ENCODE measurements at places on chromosomes 4 and X. TPM values are rescaled to one million over a fixed set of nuclear protein-coding genes. Genes with fewer than 3 reads are reported as not detected.

Gene CXCL3
- total RNA-seq, result 3.2 TPM

Gene GYPE
- total RNA-seq, result 3.1 TPM

Gene AVPR2
- 0.24 TPM for total RNA-seq

DNA sequence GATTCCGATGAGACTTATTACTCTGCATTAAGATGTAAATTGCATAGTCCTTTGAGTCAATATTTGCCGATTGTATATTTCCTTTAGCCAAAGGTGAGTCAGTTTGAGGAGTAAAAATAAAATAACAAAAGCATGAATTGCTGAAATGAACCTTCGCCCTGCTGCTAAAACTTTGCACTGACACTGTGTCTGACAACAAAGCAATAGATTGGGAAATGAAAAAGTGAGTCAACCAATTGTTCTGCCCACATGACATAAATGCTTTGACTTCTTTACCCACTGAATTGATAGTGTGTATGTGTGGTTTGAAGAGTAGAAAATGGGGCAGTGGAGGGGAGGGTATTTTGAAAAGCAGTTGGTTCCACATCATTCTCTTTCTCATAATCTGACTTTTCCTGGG, 88.4 kb upstream of the AFF2 start:
- no peaks in the 10 kb centered on the region for H3K27me3 ChIP-seq
- no peaks in the 10 kb centered on the region for H3K36me3 ChIP-seq
- no peak overlapping the region for H3K4me3 ChIP-seq
- no peak for DNase-seq

- no peaks in the 10 kb centered on the region for H3K4me1 ChIP-seq
- H3K36me3 ChIP-seq, result no peaks in the 10 kb centered on the region
- no peaks in the 10 kb centered on the region for H3K27me3 ChIP-seq
Observed at GRCh38 chr4:81565142-81565870, 93.6 kb upstream of the RASGEF1B start.

DNA sequence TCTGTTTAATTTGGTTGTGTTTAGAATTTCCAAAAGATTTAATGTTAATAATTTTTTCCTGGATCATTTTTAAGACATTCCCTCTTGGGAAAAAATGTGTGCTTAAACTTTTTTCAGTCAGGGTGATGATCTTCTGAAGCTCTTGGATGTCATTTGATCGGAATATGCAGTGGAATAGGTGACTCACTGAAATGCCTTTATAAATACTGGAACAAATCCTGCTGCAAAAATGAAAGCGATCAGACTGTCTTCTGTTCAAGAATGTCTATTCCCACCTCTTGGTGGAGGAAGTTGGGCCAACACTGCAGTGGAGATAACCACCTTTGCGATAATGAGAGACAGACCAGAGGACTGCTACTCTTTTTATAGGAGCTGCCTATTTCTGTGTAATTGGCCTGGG, 46.7 kb downstream of the LARP1B start:
- H3K4me1 ChIP-seq, result no peaks in the 10 kb centered on the region
- H3K27ac ChIP-seq, result no peak overlapping the region
- H3K36me3 ChIP-seq, result peaks cover 7% of the 10 kb centered on the region
- no peaks in the 10 kb centered on the region for H3K27me3 ChIP-seq
- no peak for DNase-seq

GRCh38 chr4:71732706-71733105, 51.2 kb downstream of the GC start:
- H3K4me1 ChIP-seq, result no peaks in the 10 kb centered on the region
- no peaks in the 10 kb centered on the region for H3K27me3 ChIP-seq
- H3K4me3 ChIP-seq, result no peak overlapping the region
- no peak overlapping the region for H3K27ac ChIP-seq

- H3K4me1 ChIP-seq, result no peaks in the 10 kb centered on the region
- no peaks in the 10 kb centered on the region for H3K36me3 ChIP-seq
- H3K27me3 ChIP-seq, result no peaks in the 10 kb centered on the region
- no peak overlapping the region for H3K4me3 ChIP-seq
- H3K27ac ChIP-seq, result no peak overlapping the region
Observed at GRCh38 chrX:68640661-68641060, 6.8 kb upstream of the STARD8 start.

- no peak for DNase-seq
- H3K36me3 ChIP-seq, result no peaks in the 10 kb centered on the region
- H3K27ac ChIP-seq, result no peak overlapping the region
- H3K27me3 ChIP-seq, result no peaks in the 10 kb centered on the region
- no peaks in the 10 kb centered on the region for H3K4me1 ChIP-seq
Observed at GRCh38 chr4:4704267-4704666, 155.2 kb upstream of the MSX1 start.

DNA sequence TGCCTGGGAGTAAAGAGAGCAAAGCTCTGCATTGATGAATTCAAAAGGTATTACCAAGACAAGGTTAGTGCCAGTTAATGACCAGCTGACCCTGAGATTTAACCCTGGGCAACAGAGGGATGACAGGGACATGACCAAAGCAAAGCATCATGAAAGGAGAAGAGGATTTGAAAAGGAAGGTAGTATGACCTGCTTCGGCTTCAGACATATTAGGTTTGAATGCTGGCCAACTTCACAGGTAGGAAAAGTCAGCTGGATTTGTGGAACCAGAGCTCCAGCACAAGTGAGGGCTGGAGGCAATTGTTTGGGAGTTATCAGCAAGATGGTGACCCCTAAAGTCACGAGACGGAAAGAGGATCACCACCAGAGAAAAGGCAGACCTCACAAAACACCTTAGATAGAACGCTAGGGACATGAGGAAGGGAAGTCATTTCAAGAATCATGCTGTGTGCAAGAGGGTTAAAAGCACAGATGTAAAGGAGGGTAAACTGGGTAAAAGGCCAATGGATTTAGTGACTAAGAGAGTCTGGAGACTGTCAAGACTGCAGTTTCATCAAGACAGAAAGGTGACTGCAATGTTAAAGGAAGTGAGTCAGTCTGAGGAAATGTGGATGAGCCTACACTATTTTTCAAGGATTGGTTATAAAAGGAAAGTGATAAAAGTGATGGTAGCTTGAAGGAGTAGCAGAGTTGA, 45.6 kb downstream of the SH3RF1 start:
- no peaks in the 10 kb centered on the region for H3K36me3 ChIP-seq
- H3K4me3 ChIP-seq, result no peak overlapping the region
- H3K4me1 ChIP-seq, result no peaks in the 10 kb centered on the region
- H3K27me3 ChIP-seq, result no peaks in the 10 kb centered on the region
- no peak for DNase-seq

Gene NAA11
- total RNA-seq, result not detected

DNA sequence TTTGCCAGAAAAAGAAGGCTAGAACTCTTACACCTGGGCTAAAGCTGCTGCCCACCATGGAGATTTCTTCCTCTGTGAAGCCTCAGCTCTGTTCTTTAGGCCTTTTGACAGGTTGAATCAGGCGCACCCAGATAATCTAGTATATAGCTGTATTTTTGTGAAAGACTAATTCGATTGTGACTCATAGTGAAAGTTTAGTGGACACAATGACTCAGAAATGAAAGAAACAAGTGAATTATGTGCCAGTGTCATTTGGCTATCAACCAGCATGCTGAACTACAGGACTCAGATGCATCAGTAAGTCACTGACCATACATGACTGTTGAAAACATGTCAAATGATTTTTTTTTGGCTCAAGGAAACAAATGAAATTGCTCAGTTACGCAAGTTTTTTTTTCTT, 425.4 kb downstream of the SLITRK2 start:
- H3K27me3 ChIP-seq, result no peaks in the 10 kb centered on the region
- H3K4me3 ChIP-seq, result no peak overlapping the region
- no peaks in the 10 kb centered on the region for H3K4me1 ChIP-seq
- no peak overlapping the region for H3K27ac ChIP-seq
- H3K36me3 ChIP-seq, result no peaks in the 10 kb centered on the region
- DNase-seq, result no peak

DNA sequence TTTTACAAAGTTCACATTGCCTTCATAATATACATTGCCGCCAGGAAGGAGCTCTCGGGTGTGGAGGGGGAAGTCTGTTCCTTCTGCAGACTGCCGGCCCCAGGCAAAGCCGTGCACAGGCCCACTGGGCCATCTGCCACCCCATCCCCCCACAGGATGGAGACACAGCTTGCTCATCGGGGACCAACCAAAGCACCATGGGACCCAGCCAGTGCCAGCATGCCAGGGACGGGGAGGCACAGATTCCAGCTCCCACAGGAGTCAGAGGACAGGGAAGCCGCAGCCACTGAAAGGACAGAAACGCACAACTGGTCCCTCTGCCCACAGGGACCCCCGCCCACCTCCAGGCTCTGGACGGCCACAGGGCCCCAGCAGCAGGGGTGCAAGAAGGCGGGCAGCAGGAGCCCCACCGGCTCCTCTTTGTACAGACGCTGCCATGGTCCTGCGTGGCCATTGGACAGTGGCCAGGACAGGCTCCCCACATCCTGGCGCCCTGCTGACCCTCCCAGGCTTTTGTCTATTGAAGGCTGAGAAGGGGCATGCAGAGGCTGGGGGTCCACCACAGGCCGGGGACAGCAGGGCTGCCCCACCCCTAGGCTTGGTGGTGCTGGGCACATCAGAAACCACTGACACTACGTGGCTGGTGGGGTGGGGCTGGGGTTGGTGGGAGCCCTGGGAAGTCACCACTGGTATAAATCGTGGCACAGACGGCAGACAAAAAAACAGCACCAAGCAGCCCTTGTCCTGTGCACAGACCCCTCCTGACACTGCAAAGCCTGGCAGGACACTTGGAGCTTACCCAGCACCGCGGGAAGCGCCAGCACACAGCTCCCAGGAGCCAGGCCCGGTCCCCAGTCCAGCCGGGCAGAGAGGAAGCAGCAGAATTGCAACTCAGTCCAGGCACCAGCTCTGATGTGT, 89.0 kb downstream of the FAM53A start:
- H3K4me1 ChIP-seq, result no peaks in the 10 kb centered on the region
- H3K36me3 ChIP-seq, result no peaks in the 10 kb centered on the region
- no peak overlapping the region for H3K4me3 ChIP-seq
- H3K27ac ChIP-seq, result no peak overlapping the region
- H3K27me3 ChIP-seq, result no peaks in the 10 kb centered on the region

Gene IL1RAPL1
- 0.33 TPM for total RNA-seq

- peak overlapping the region; percentile 50 for H3K4me3 ChIP-seq
- H3K27me3 ChIP-seq, result peaks cover 54% of the 10 kb centered on the region
- no peak for DNase-seq
- H3K36me3 ChIP-seq, result no peaks in the 10 kb centered on the region
- H3K4me1 ChIP-seq, result peaks cover 18% of the 10 kb centered on the region
- H3K27ac ChIP-seq, result no peak overlapping the region
Observed at GRCh38 chr4:183905593-183906488, 734 bp downstream of the STOX2 start.

DNA sequence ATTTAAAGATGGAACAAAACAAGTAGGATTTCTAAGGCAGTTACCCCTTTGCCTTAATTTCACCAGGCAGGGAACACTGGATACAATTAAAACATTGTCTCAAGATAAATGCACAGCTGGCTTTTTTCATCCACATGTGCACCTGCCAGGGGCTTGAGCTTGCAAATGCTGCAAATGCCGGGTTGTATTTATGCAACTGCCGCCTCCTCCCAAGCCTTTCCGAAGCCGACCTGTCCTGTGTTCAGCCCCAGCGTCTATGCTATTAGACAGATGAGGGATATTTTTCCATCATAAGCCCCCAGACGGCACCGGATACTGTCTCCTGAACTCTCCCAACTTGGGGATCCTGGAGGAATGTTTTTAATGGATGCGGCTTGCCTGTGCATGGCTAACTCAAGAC, 251.6 kb downstream of the CRLF2 start:
- no peak for DNase-seq
- no peak overlapping the region for H3K27ac ChIP-seq
- H3K4me3 ChIP-seq, result no peak overlapping the region
- H3K36me3 ChIP-seq, result no peaks in the 10 kb centered on the region

DNA sequence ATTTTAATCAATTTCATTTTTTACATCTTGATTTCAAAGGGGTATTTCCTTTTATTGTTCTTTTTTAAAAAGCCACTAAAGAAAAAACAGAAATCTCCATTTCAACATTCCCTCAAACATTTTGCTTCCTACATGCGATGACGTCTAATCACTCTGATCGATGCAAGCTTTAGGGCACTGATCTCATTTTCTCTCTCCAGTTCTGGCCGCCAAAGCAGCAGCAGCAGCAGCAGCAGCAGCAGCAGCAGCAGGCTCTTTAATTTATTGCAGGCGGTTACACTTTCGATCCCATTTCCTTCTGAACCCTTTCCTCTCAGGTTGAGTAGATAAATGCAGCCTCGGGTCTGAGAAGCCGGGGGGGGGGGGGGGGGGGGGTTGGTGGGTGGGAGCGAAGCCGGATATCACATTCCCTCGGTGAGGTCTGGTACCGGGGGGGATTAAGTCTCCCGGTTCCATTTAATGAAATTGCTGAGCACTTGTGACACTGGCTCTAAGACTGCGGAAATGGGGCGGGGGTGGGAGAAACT, 3.4 kb upstream of the PCDH7 start:
- no peaks in the 10 kb centered on the region for H3K36me3 ChIP-seq
- H3K4me1 ChIP-seq, result no peaks in the 10 kb centered on the region
- DNase-seq, result no peak
- peaks cover 44% of the 10 kb centered on the region for H3K27me3 ChIP-seq
- peak overlapping the region; percentile 31 for H3K4me3 ChIP-seq
- no peak overlapping the region for H3K27ac ChIP-seq

DNA sequence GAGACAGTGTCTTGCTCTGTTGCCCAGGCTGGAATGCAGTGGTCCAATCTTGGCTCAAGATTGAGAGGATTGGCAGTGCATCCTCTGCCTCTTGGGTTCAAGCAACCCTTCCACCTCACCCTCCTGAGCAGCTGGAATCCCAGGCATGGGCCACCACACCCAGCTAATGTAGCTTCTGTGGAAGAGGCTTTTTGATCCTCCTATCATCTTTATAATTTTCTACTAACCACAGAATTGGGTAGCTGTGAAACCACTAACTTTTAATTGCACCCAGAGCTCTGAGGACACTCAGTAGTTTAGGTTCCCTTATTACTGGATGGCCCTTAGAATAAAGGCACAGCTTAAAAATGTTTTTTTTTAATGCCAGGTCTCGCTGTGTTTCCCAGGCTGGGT, 8.9 kb upstream of the AGA start:
- H3K4me3 ChIP-seq, result no peak overlapping the region
- H3K4me1 ChIP-seq, result no peaks in the 10 kb centered on the region

DNA sequence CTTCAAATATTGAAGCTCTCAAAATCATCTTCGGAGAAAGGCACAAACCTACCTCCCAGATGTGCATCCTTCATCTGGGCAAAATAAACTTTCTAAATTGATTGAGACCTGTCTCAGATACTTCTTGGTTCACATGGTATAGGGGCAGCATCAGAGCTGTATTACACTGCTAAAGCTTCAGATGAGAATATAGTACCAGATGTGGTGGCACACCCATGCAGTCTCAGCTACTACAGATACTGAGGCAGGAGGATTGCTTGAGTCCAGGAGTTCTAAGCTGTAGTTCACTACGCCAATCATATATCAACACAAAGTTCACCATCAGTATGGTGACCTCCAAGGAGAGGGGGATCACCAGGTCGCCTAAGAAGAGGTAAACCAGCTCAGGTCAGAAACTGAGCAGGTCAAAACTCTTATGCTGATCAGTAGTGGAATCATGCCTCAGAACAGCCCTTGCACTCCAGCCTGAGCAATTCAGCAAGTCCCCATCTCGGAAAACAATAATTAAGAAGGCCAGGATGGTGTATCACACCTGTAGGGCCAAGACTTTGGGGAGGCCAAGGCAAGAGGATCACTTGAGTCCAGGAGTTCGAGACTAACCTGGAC, 22.0 kb downstream of the ELF2 start:
- DNase-seq, result no peak
- H3K4me3 ChIP-seq, result no peak overlapping the region
- peaks cover 5% of the 10 kb centered on the region for H3K4me1 ChIP-seq
- H3K36me3 ChIP-seq, result no peaks in the 10 kb centered on the region
- H3K27me3 ChIP-seq, result no peaks in the 10 kb centered on the region
- H3K27ac ChIP-seq, result no peak overlapping the region

Gene NIPAL1
- total RNA-seq, result 0.47 TPM

- H3K27ac ChIP-seq, result no peak overlapping the region
- H3K4me3 ChIP-seq, result no peak overlapping the region
- peaks cover 19% of the 10 kb centered on the region for H3K4me1 ChIP-seq
- no peaks in the 10 kb centered on the region for H3K36me3 ChIP-seq
Observed at GRCh38 chr4:173507471-173508385, 22.3 kb downstream of the HAND2 start.

Gene FGG
- 0.94 TPM for total RNA-seq
